Stimulated activated CD8-positive, alpha-beta memory T cell treated with anti-CD3 and anti-CD28 coated beads, Interleukin-12 subunit alpha, Interleukin-12 subunit beta, amount 100 ng/mL, for 1 hour (primary cell): ENCODE measurements at places on chromosomes 5 and 9.

- no peak for DNase-seq
Measured at GRCh38 chr5:9558319-9558965, 12.6 kb upstream of the SEMA5A start.

GRCh38 chr9:6931913-6932312 lies 174.1 kb downstream of the KDM4C start:
- DNase-seq, result no peak

GRCh38 chr5:885529-885928 lies 7.1 kb downstream of the BRD9 start:
- DNase-seq, result no peak

GRCh38 chr9:108468364-108468763 lies 387.4 kb downstream of the ACTL7B start:
- DNase-seq, result no peak

- DNase-seq, result no peak
Measured at GRCh38 chr5:84450617-84451414, 66.1 kb upstream of the EDIL3 start.

- DNase-seq, result no peak
Measured at GRCh38 chr9:126238415-126238814, 88.2 kb upstream of the MVB12B start.

GRCh38 chr5:151351671-151352070 lies 4.3 kb upstream of the SLC36A2 start:
- no peak for DNase-seq

- DNase-seq, result no peak
Measured at GRCh38 chr9:14313378-14313940, 482 bp downstream of the NFIB start.

DNA sequence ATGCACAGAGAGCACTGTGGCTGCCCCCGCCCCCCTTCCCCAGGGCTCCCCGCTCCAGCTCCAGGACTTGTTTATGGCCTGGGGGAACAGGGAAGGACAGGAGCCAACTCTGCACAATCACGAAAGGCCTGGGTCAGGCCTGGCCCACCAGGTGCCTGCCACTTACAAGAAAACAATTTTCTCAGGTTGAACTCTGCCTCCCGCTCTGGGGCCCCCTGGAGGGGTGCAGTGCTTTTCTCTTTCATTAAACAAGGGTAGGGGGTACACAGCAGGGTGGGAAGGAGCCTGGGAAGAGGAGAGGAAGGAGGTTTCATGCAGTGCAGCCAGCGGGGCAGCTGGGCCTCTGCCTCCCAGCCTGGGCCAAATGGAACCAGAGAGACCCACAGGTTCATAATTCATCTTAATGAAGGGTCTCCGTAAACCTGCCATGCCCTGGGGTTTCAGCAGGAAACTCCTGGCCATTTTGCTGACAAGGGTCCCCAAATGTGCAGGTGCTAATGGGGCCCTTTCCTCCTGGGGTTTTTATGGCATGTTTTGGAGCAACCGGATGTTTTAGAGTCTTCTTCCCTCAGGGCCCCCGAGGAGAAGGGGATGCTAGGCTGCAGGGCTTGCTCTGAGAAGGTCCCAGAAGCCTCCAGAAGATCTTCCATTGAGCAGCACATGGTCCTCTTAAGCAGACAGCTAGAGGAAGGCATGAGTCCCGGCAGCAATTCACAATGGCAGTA lies 219.8 kb downstream of the SLIT3 start:
- no peak for DNase-seq

DNA sequence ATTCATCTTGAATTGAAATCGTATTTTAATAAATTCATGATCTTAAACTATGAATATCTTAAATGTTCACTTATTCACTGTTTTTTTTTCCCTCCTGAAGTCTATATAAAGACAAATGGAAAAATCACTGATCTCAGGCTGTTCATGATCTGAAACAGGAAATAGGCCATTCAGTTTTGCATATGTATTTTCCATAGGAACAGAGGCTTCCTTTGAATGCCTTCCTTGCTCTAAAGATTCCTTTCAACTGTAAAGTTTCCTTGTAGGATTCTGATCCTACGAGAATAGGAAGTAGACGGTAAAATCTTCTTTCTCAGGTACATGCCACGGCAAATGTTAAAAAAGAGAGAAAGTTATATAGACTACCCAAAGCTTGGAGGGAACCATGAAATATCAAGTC lies 194.4 kb upstream of the PPP1R2B start:
- no peak for DNase-seq

- DNase-seq, result no peak
Measured at GRCh38 chr5:170057311-170057710, 48.4 kb upstream of the FOXI1 start.

- no peak for DNase-seq
Measured at GRCh38 chr5:34611464-34612415, 44.4 kb upstream of the RAI14 start.

DNA sequence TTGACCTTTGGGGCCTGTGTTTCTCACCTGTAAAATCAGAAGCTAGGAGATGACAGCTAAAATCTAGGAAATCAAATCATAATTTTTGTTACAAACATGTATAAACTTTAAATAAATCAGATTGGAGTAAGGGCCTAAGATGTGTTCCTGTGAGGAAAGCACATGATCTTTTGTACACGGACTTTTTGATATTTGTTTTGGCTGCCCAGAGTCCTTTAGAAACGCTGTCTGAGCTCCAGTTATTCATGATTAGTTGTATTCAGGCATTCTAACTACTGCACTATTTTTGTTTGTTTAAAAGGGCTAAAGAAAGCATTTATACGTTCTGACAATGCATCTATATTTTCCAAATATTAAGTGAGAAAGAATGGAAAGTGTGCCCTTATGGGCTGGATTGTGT lies 94.8 kb downstream of the HCN1 start:
- no peak for DNase-seq
